ENCODE measurements at places on chromosomes 5 and 9.
A peak's percentile ranks its signal among the peaks of the same experiment; 100 is the strongest.

DNA sequence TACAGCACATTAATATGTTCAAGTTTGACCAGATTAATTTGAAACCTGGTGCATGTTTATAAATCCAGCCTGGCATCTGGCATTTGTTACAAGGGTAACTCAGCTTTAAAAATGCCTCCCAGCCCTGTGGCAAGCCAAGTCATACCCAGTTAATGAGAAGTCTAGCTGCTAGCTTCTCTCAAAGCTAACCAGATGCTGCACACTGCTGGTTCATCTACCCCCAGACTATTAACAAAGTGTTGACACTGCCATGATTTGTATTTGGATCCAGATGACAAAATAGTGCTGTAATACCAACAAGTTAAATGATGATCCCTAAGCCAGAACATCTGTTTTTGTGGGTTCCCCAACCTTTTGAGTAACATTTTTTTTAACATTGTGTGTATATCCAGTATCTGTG is 573.7 kb upstream of the DAB2 start:
- no peak for DNase-seq

DNA sequence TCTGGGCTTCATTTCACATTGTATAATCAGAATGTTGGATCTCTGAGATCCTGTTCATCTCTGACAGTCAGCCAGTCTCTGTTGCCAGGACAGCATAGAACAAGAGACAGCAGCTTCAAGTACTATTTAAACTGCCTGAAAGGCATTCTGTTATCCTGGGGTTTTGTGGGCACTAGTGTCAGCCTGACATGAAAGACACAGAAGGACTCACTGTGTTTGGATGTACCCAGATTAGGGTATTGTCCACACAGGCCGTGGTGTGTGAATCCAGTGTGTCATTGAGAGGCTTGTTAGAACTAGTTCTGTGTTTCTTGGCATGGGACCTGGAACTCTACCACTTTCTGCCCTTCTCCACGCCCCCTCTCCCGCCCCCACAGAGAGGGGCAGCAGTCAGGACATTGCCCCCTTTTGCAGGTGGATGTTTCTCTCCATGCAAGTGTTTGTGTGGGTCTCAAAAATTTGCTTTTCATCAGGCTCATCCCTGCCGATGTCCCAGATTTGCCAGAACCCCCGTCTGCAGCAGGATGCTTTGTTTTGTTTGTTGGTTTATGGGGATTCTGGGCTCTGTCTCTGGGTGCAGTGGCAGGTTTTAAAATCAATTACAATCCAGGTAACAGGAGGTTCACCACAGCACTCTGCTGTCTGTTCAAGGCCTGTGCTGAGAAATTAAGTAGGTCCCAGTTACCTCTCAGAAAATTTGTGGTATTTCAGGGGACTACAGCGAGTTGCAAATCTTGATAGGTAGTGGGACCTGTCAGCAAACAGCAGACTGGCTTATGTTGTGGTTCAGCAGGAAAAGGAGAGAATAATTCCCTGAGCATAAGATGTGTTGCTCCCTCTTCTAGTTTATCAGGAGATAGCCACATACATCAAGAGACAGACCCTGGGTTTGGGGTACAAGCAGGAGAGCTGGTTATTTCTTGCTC is 144.6 kb downstream of the DOCK2 start:
- DNase-seq = no peak

DNA sequence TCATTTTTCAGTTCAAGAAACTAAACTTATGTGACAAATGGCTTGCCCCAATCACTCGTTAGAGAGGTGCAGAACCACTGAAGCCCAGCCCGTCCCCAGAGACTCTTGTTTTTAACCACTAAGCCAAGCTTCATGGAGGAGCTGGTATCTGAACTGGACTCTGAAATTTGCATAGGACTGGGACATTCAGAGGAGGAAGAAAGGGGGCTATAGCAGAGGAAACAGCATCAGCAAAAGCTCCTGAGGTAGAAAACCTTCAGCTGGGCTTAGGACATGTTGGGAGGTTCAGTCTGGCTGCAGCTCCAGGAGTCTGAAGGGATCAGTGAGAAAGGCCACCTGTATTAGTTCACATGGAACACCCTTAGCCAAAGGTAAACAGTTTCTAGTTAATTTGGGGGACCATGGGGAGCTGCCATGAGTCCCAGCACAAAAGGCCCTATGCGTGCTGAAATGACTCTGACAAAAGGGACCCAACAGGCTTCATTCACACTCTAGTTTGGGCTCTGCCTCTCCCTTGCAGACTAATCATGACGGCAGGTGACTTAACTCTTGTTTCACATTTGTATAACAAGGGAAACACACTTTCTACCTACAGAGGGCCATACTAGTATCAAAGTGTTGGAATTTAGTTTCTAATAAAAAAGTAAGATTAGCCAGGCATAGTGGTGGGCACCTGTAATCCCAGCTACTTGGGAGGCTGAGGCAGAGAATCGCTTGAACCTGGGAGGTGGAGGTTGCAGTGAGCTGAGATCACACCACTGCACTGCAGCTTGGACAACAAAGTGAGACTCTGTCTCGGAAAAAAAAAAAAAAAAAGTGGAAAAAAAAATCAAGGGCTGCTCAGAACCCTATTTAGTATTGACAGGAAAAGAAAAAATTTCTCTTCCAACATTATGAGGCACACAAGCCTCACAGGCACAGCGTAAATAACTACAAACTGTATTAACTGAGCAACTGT is 10.2 kb downstream of the FBXO10 start:
- no peak for DNase-seq

GRCh38 chr9:68898781-68899439 is 115.0 kb downstream of the PRKACG start:
- no peak for DNase-seq

DNA sequence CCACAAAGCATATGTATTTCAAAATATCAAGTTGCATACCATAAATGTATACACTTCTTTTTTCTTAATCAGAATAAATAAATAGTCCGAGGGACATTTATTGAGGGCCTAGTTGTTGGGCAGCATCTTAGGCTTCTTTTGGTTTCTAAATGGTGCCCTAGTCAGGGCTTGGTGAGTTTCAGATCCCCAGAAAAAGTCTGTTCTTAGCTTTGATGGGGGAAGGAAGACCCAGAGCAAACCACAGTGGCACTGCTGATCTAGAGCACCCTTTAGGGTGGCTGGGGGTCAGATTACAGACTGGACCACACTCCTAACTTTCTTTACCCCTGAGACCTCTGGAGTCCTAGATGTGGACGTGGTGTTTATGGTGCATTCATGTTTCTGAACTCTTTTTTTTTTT is 97.8 kb downstream of the C9orf152 start:
- DNase-seq = no peak

GRCh38 chr9:71630377-71630995 is 137.8 kb downstream of the CEMIP2 start:
- DNase-seq = no peak

- no peak for DNase-seq
These were observed 181.4 kb upstream of the TBCA start for GRCh38 chr5:77957516-77957915.

- no peak for DNase-seq
These were observed 13.1 kb downstream of the GPRIN1 start for GRCh38 chr5:176596689-176597416.

- no peak for DNase-seq
These were observed 1.7 kb downstream of the FBXW5 start for GRCh38 chr9:136942881-136943230.

GRCh38 chr9:89805571-89806292 is 200.9 kb downstream of the GADD45G start:
- no peak for DNase-seq

DNA sequence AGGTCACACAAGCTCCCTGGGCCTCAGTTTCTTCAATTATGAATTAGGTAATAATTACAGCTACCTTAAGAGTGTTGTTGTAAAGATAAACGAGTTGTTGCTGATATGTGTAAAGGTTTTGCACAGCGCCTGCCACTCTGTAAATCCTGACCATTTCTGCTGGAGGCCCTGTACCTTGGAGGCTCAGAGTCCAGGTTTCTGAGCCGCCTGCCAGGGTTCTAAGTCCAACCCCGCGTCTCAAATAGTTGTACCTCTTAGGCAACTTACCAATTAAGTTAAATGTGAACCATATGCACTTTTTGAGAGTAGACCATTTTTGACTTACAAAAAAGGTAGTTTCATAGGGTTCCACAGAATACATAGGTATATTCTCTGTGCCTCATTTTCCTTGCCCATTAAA is 156.8 kb upstream of the KLF9 start:
- DNase-seq = no peak

GRCh38 chr9:120757026-120757913 is 35.9 kb downstream of the FBXW2 start:
- DNase-seq = no peak

- DNase-seq = no peak
These were observed 75.1 kb downstream of the MRPS27 start for GRCh38 chr5:72244862-72245371.

DNA sequence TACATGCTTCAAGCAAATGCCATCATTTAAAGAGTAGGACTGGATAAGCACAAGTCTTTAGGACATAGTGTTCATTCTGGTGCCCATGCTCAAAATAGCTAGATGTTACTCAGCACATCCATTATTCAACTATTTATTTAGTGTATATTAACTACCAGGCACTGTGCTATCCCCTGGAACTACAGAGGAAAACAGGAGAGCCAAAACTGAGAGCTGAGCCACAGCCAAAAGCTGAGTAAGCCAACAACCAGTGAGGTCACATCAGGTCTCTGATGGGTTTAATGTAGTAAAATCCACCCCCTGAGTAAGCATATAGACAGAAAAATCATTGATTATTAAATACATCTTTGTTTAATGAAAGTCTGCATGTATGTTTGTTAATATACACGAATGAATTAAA is 469.3 kb upstream of the DMAC1 start:
- DNase-seq = no peak

GRCh38 chr9:70411930-70412831 is 2.3 kb downstream of the KLF9 start:
- DNase-seq = peak; percentile 6

DNA sequence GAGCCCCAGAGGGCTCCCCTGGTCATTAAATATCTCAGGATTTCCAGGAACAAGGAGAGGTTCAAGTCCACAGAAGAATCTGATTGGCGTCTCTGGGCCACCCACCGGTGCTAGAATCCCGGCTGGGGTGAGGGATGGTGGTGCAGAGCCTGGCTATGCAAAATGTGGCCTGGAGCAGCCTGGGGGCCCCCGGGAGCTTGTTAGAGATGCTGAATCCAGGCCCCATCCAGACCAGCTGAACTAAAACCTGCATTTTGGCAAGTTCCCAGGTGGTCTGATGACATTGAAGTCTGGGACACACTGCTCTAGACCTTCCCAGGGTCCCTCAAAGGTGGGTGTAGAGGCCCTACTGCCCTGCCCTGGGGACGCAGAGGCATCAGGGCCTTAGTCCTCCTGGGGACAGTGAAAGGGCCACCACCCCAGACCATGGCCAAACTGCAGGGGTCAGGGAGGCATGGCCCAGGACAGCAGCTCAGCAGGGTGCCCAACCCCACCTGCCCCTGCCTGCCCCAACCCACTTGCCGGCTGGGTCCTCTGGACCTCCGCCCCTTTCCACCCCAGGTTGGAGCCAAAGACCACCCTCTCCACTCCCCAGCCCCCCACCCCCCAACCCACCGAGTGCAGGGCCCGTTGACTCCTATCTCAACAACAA is 34.7 kb downstream of the ADAMTS2 start:
- no peak for DNase-seq

- no peak for DNase-seq
These were observed 295.7 kb downstream of the EDIL3 start for GRCh38 chr5:84088996-84089395.

DNA sequence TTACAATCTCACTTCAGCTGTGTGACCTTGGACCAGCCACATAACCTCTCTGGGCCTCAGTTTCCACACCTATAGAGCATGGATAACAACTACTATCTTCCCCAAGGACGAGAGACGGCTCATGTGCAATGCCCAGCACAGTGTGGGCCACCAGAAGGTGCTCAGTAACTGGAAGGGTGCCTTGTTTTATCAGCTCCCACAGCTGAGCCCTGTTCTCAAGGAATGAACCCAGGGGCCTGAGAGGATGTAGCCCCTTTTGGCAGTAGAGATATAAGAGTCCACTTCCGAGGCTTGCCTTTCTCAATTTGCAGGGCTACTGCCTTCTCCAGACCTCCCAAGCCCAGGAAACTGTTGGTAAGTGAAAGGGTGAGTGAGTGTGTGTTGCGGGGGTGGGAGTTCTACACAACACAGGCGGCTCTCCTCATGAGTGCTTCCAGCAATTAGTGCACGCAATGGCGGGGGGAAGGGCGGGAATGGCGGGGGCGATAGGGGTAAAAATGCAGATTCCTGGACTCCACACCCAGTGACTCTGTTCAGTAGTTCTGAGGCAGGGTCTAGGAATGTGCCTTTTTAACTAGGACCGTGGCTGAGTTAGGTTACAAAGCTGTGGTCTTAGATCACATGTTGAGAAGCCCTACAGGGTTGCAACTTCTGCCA is 185.1 kb downstream of the FSTL4 start:
- DNase-seq = no peak

DNA sequence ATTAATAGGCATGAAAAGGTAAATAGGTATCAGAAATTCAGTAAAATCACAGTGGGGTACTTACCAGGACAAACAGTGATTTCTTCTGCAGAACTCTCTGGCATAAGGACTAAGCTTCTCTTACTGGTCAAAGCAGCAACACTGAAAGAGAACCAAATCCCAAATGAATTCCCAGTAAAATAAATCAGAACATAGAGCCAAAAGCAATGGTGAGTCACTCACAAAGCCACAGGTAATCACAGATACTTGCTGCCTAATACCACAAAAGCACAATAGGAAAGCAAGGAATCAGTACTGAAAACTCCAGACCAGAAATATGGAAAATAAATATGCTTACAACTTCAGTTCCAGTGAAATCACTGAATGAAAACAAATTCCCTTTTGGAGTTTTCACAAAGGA is 50.7 kb downstream of the UIMC1 start:
- DNase-seq = no peak

- DNase-seq = no peak
These were observed 29.5 kb downstream of the TGFBI start for GRCh38 chr5:136058039-136058971.

DNA sequence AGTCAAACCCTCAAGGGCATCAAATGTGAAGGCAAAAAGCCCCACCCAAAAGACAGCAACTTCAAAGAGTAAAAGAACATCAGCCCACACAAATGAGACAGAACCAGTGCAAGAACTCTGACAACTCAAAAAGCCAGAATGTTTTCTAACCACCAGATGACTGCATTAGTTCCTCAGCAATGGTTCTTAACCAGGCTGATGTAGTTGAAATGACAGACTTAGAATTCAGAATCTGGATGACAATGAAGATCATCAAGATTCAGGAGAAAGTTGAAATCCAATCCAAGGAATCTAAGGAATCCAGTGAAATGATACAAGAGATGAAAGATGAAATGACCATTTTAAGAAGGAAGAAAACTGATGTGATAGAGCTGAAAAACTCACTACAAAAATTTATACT is 339.7 kb downstream of the KIF4B start:
- DNase-seq = no peak

Measured in esophagus squamous epithelium (tissue), 5 donors.